ENCODE measurements at places on chromosomes 12 and 14. TPM values are rescaled to one million over a fixed set of nuclear protein-coding genes. Genes with fewer than 3 reads are reported as not detected.

Gene OR6C3
- total RNA-seq = not detected

Gene RHEBL1
- total RNA-seq = 1.4 TPM

Gene KRT85
- total RNA-seq = not detected

Gene AICDA
- not detected for total RNA-seq

Gene KRT79
- not detected for total RNA-seq

Gene SIX4
- total RNA-seq = 0.88 TPM

Gene PGF
- total RNA-seq = 121 TPM

Gene RFLNA
- total RNA-seq = 0.13 TPM

Gene SLC17A8
- total RNA-seq = not detected

Gene HNF1A
- not detected for total RNA-seq

Gene P2RX7
- 16.6 TPM for total RNA-seq

Gene DENND5B
- 5.2 TPM for total RNA-seq

Gene FAM234B
- 5.5 TPM for total RNA-seq

Gene BBOF1
- 2.4 TPM for total RNA-seq

Gene SLC16A7
- 6.8 TPM for total RNA-seq

Gene CD4
- not detected for total RNA-seq

Gene ADGRD1
- total RNA-seq = 0.06 TPM

Gene CIROP
- total RNA-seq = not detected

Gene REM2
- total RNA-seq = not detected

Gene SLCO1A2
- total RNA-seq = not detected

Gene NPC2
- 247 TPM for total RNA-seq

Gene TRMT5
- total RNA-seq = 5.5 TPM

Gene CLEC4A
- 0.19 TPM for total RNA-seq

Gene TMTC2
- 3.2 TPM for total RNA-seq

Gene TECPR2
- total RNA-seq = 6.0 TPM

Gene RTL1
- total RNA-seq = not detected

Gene IL26
- total RNA-seq = not detected

Gene OR6C76
- not detected for total RNA-seq

Gene ST8SIA1
- 0.06 TPM for total RNA-seq
